ENCODE measurements at places on chromosomes 3 and 15.
A peak's percentile ranks its signal among the peaks of the same experiment; 100 is the strongest.

DNA sequence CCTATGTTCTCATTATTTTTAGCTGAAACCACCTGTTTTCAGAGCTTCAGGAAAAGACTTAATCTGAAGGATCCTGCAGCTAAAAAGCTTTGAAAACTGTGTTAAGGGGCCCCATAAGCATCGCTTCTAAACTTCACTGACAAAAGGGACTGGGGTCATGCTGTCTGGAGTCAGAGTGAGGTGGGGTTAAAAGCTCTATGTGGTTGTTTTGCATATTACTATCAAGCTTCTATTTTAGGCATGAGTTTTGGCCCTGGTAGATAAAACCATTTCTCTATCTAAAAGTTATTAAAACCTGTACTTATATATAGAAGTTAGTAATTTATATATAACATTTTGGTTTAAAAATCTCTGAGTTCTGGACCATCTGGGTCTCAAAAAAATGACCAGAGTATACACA lies 45.5 kb downstream of the GPR160 start:
- no peak for DNase-seq

- DNase-seq: no peak
Measured at GRCh38 chr3:161020256-161020655, 84.9 kb downstream of the B3GALNT1 start.

- no peak for DNase-seq
Measured at GRCh38 chr3:116905334-116905733, 195.8 kb downstream of the TUSC7 start.

DNA sequence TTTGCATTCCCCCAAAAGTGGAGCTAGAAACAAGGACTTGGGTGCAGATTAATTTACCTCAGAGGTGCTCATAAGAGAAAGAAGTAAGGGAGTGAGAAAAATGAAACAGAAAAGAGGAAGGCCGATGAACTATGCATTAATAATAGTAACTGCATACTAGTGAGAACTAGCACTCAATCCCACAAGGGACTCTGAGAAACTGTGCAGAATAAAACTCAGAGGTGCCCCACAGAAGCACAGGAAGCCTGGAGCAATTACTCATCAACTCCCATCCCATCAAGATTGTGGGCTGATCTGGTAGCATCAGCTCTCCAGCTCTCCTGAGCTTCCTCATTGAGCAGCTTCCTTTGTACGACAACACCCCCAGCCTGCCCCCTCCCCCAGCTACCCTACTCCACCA lies 50.8 kb downstream of the CLDN18 start:
- no peak for DNase-seq

DNA sequence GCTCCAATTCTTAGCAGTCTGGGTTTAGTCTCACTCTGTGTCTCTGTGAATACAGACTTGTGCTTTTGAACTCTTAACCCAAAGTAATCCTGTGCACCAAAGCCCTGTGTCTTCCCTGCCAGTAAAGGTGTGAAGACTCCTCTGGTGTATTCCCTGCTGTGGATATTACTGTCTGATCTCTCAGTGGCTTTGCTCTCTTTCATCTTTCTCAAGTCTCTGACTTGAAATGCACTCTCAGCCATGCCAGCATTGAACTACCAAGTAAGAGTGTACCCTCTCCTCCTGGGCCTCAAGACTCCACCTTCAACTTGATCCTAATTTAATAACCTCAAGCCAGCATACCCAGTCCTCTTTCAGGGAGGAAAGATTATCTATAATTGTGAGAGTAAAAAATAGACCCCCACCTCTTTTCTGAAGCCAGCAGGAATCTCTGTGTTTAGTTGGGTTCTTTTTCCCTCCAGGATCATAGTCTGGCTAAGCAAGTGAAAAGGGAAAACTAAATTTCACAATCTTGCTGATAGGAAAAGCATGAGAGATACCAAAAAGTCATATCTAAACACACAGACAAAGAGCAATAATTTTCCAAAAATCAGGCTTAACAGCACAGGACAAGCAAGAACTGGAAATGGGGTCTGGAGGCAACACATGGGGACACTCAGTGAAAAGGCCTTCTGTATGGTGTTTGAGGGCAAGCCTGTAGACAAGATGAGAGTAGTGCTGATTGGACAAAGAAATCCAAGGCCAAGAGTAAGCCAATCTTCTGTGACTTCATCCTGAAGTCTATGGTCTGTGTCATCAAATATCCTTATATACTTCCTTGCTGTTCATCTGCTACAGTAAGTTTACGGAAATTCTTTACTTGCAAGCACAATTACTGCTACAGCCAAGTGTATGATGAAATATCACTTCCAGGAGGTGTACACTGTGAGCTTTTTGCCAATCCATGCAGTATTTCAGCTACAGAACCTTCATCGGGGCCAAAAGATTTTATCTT lies 296.1 kb upstream of the TGFBR2 start:
- DNase-seq: no peak

DNA sequence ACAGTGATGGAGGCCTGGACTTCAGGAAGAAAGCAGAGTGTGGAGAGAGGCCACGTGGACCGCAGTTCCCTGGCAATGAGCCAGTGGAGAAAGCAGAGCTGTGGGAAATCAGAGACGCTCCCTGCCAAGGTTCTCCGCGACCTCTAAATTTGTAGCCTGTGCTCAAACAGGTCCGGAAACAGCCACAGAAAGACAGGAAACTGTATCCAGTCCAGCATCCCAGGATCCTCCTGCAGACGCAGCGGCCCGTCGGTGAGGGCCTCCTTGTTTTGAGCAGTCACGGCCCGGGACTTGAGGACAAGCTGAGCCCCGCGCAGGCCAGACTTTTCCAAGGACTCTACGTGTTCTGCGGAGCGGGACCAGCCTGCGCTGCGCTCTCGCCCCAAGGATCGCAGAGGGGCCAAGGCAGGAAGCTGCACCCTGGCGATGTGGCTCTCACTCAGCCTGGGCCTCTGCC lies 22.3 kb downstream of the RPSA start:
- no peak for DNase-seq

- peak; percentile 67 for DNase-seq
Measured at GRCh38 chr3:13346481-13347389, 73.4 kb downstream of the NUP210 start.

DNA sequence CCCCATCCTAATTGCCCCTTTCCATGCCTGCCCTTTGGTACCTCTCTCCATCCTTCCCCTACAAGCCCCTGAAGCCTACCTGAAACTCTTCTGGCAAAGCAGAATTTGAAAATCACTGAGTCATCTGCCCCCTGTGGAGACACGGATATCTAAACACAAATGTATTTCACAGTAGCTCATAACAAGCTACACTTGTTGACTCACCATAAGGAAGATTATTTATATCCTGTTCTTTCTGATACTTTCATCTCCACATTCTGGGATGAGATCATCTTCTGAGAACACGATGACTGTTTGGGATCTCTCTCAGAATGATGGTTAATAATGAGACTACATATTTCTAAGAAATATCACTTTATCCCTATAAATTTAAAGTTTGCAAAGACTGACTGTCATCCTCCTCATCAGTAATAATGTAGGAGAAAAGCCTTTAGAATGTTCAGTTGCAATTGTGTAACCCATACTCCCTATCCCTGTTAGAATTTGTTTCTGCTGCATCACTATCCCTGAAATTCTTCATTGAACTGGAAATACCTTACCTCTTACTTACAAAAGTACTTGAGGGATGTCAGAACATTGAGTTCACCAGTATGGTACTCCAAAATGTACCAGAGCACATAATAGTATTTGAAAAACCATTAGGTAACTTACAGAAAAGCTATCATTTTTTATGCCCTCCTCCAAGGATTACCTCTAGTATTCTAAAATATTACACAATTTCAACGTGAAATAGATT lies 116.1 kb upstream of the IL12A start:
- DNase-seq: no peak

DNA sequence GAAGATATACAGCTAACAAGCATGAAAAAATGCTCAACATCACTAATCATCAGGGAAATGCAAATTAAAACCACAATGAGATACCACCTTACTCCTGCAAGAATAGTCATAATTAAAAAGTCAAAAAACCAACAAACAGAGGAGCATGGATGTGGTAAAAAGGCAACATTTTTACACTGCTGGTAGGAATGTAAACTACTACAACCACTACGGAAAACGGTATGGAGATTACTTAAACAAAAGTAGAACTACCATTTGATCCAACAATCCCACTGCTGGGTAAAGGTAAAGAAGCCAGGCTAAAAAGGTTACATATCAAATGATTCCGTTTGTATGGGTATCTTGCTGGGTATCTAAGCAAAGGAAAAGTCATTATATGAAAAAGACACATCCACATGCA lies 53.8 kb downstream of the STAG1 start:
- DNase-seq: no peak

DNA sequence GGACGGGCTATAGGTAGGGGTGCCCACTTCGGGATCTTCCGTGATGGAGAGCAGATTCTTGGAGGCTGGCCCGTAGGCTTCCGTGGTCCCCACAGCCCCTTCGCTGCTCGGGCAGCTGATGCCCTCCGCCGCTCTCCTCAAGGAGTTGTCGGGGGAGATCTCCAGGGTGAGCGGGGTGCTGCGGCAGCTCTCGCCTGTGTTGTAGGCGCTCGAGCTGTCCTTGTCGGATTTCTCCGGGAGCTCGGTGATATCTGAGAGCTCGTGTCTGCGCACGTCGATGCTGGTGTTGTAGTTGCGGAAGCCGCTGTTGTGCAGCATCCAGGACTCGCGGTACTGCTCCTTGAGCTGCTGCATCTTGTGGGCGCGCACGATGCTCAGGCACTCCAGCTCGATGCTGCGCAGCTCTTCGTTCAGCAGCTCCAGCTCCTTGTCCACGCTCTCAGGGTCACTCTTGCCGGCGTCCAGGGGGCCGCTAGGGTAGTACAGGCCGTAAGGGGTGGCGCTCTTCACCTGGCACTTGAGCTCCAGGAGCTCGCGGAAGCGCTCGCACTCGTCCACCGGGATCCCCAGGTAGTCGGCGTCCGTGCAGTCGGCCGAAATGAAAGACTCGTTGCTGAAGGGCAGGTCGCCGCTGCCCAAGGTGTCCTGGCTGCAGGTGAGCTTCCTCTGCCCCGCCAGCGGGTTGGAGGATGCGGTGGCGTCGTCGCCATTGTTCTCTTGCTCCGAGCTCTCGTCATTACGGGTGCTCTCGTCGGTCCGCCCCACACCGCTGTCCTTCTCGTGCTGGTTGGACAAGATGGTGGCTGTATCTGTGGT lies 240.4 kb downstream of the PDZRN3 start:
- DNase-seq: no peak

DNA sequence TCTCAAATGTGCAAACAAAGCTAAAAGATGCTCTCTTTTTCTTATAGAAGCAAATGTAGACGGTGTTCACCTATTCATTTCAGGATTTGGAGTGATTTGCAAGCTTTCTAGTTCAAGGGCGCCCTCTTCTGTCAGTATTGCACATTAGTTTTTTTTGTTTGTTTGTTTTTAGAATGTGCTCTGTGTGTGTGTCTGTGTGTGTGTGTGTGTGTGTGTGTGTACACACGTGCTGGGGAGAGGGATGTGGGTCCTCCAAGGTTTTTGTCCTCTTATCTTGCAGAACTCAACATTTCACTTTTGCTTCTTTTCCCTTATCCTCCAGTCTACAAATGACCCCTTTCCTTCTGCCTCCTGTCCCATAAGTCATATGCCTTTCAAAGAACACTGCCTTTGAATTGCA lies 23.5 kb downstream of the DNAH1 start:
- DNase-seq: no peak

DNA sequence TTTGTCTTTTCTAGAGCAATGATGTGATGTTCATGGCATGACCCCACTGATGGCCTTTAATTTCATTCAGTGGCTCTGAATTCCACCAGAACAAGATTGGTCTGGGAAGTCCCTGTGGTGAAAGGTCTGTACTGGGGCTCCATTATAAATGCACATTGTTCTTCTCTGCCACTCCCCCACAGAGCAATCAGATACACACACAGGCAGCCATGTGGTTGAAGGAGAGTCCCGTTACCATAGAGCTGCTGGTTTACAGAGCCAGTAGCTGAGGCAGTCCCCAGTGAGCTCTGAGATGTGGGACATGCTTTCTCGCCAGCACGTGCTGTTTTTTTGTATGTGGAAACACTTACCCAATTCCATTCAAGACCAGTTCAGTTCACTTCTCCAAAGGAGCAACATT lies 172.7 kb upstream of the TRIM42 start:
- no peak for DNase-seq

GRCh38 chr3:194475978-194476377 lies 10.8 kb downstream of the ATP13A3 start:
- no peak for DNase-seq

All from stimulated activated CD8-positive, alpha-beta memory T cell treated with anti-CD3 and anti-CD28 coated beads, Interleukin-4, amount 100 ng/mL, for 24 hours (primary cell).